ENCODE measurements at places on chromosomes 2 and 18.

DNA sequence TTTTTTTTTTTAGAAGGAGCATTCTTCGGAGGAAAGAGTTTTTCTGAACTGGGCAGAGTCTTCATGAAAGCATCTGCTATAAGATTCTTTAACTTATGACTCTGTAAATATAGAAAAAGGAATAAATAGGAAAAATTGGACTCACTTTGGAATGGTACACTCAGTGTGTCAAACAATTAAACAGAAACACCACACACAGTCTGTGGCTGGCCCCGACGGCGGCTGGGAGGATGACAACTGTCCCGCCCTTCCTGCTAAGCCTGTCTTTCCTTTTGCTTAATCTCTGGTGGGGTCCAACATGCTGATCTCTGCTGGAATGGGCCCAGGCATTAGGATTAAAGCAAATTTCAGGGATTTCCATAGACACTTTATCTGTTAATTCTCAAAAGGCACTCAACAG, 12.5 kb upstream of the RAB31 start:
- DNase-seq = no peak

- DNase-seq = no peak
Observed at GRCh38 chr18:50629148-50629631, 69.3 kb downstream of the MAPK4 start.

GRCh38 chr2:191936882-191937405, 90.1 kb upstream of the CAVIN2 start:
- no peak for DNase-seq

- no peak for DNase-seq
Observed at GRCh38 chr2:189297446-189297845, 117.9 kb upstream of the COL5A2 start.

- DNase-seq = no peak
Observed at GRCh38 chr2:240503848-240504247, 53.9 kb downstream of the ANKMY1 start.

GRCh38 chr18:76405681-76406356, 89.2 kb downstream of the ZNF516 start:
- DNase-seq = peak; percentile 55

GRCh38 chr18:2908166-2908945, 61.5 kb downstream of the EMILIN2 start:
- DNase-seq = no peak

DNA sequence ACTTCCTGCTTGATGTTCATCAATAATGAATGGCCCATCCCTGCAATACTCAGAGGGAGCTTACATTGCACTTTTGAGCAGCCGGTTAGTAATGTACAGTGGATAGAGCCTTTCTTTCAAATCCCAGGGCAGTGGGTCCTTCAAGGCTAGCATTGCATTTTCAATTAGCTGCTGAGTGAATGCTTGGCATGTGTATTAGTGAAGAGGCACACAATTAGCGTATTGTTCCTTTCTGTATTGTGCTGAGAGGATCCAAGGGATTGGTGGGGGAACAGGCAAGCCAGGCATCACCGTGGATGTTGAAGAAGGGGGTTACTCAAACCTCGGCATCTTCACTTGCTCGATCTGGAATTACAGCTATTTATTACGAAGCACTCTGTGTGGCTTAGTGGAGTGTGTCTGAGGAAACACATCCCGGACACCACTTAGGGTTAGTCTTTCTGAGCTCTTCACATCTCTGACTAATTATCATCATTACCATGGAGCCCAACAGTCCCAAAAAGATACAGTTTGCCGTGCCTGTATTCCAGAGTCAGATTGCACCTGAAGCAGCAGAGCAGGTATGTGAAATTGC, at the start of gene PPP1R1C:
PPP1R1C (plus strand) TSS at position 222 of the 574 bp plus-strand sequence; CDS start at position 480, 258 bp downstream.
- DNase-seq = no peak

- DNase-seq = no peak
Observed at GRCh38 chr18:48785091-48785614, 165.6 kb downstream of the SMAD7 start.

DNA sequence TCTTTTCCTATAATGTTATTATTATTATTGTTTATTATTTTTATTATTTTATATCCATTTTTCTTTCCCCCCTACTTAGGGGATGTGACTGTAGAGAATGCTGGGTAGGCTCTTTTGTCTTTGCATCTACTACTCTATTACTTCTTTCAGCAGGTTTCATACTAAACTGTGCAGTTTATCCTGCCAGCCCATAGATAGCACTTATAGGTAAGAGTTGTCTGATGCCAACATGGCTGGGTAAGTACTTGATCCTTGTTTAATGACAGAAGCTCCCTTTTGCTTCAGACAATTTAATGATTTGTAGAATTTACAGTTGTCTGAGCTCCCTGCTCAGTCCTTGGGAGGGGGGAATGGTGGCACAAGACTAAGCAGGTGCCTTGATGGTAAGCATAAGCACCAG, 262.9 kb upstream of the CDH2 start:
- no peak for DNase-seq

DNA sequence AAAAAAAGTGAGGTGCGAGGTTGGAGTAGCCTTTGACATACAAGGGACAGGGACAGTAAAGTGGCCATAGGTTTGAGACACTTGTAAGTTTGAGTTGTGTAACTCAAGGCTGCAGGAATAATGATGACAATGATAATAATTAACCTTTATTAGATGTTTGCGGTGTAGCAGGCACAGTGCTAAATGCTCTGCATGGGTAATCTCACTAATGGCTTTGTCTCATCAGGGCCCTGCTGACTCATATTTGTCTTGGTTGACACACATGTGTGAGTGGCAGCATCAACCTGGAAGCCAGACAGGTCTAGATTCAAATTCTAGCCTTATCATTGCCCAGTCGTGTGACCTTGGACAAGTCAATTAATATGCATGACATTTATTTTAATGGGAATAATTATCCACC, 126.2 kb downstream of the FSHR start:
- no peak for DNase-seq

DNA sequence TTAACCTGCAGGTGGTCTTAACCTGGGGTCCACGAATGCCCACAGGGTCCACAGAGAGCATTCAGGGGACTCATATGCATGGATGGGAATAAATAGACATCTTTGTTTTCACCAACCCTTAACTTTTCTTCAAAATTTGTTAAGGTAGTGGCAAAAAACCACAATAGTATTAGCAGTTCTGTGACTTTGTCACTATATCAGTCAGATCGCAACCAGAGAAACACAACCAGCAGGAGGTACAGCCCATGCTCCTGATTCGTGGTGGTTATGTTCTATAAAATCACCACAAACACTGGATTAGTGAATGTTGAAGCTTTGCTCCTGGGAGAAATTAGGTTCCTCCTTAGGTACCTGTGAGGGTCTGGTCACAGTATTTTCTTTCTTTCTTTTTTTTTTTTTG, 31.6 kb downstream of the B3GNT7 start:
- no peak for DNase-seq

DNA sequence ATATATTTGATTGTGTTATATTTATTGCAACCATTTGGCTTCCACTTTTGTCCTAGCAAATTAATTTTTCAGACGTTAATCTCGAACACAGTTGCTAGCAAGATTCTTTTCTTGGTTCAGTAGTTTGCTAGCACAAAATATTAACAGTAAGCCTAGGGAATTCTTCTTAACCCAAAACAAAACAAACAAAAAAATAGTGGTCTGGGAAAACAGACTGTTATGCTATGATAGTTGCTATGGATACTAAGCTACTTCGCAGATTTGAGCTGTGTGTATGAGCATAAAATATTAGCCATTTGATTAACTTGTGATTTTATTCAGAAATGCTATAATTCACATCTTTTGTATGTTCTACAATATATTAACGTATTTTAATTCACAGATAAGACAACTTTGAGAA, 541.5 kb upstream of the NETO1 start:
- DNase-seq = no peak

DNA sequence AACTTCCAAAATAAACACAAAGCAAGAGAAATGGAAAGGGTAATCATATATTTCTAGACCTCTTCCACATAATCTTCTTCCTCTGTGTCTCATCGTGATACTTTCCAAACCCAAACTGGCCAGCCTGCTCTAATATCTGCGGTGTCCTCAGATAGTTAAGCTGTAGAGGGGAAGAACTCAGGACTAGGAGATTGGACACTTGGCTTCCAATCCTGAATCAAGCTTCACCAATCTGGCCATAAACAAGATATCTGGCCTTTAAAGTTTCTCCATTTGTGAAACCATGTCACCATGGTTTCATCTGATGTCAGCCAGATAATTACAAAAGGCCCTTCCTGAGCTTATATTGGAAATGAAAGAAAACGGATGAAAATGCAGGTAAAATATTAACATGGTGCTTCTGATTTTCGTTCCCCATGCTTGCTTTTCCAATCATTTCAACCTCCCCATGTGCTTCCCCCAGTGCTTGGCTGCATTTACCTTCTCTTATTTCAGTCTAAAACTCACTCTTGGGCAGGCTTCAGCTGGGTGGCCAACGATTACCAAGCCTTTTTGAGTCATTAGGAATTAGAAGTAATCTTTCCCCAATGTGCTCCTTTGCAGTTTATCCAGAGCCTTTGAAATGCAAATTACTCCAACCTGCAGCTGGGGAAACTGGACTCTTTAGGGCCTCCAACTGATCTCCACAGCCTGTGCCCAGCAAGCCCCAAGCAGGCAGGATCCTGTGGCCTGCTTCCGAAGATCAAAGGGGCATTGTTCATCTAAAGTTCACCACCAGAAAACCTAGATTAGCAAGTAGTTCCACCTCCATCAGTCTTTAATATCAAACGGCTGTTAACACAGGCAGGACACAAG, 44.5 kb upstream of the MYCN start:
- no peak for DNase-seq

- DNase-seq = no peak
Observed at GRCh38 chr2:219118504-219118903, 42.1 kb downstream of the NHEJ1 start.

DNA sequence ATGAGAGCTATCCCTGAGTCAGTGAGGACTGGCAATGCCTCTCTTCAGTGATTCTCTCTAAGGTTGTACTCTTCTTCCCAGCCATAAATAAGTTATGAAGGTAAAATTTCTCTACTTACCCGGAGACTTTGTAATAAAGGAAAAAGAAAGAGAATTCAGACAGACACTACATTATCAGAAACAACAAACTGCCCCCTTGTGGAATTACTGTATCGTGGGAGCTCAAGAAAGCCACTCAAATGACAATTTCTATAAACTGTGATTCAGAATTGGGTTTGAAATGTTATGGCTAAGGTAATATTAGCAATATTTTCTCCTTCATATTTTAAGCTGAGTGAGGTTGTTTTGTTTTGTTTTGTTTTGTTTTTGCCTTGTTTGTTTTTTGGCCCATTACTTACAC, 155.8 kb upstream of the TANK start:
- no peak for DNase-seq
